ENCODE measurements at places on chromosomes 7 and 10.

DNA sequence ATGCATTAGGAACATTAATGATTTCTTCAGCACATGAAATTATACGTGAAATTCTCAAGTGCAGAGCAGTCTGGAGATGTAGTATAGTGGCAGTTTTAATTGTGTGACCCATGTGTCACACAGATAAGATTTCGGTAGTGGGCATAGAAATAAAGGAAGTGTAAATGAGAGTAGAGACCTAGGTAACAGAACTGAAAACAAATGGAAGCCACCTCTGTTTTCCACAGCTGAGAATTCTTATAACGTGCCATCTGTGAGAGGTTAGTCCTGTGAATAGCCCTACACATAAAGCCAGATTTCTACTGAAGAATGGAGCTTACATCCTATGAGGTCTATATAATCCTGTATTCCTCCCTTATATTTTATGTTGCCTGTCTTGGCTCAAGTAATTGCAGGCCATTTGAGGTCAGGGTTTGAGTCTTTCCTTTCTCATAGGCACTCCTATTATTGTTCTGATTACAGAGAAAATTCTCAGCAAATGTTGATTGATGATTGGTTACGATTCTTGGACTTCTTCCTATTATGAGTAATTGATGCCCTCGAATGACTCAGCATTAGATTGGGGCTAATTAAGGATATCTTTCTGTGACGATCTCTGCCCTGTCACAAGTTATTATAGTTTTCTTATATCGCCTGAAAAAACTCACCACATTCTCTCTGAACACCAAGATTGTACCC, 258.2 kb downstream of the KIF20B start:
- H3K4me1 ChIP-seq: no peaks in the 10 kb centered on the region
- H3K4me3 ChIP-seq: no peak overlapping the region
- DNase-seq: no peak
- H3K36me3 ChIP-seq: no peaks in the 10 kb centered on the region
- no peak overlapping the region for H3K27ac ChIP-seq

- no peak for DNase-seq
- H3K36me3 ChIP-seq: no peaks in the 10 kb centered on the region
- no peak overlapping the region for H3K27ac ChIP-seq
- no peaks in the 10 kb centered on the region for H3K27me3 ChIP-seq
- no peak overlapping the region for H3K4me3 ChIP-seq
Observed at GRCh38 chr10:92569071-92569470, 4.8 kb downstream of the IDE start.

GRCh38 chr10:73413108-73413527, 740 bp downstream of the ANXA7 start:
- peak overlapping the region; percentile 94 for H3K27ac ChIP-seq
- H3K4me3 ChIP-seq: peak overlapping the region; percentile 72
- H3K36me3 ChIP-seq: no peaks in the 10 kb centered on the region

GRCh38 chr7:37690206-37690605, 6.6 kb downstream of the GPR141 start:
- no peaks in the 10 kb centered on the region for H3K4me1 ChIP-seq
- no peaks in the 10 kb centered on the region for H3K27me3 ChIP-seq
- H3K36me3 ChIP-seq: no peaks in the 10 kb centered on the region
- H3K4me3 ChIP-seq: peak overlapping the region; percentile 15
- no peak for DNase-seq

DNA sequence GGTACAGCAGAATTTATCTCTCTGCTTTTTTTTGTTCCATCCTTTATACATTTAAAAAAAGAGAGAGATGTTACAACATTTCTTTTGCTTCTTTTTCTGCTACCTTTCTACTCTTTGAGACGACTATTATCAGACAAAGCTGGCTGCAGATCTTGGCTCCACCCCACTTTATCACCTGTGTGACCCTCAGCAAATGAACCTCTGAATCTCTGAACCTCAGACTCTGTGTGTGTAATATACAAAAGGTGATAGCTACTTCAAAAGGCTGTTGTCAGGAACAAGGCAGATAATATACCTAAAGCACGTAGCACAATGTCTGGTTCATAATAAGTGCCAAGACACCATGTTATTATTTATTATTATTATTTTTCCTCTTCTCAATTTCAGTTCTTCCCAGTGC, 32.6 kb upstream of the UBE2D1 start:
- no peaks in the 10 kb centered on the region for H3K27me3 ChIP-seq
- peaks cover 6% of the 10 kb centered on the region for H3K4me1 ChIP-seq
- H3K36me3 ChIP-seq: no peaks in the 10 kb centered on the region
- H3K4me3 ChIP-seq: no peak overlapping the region

DNA sequence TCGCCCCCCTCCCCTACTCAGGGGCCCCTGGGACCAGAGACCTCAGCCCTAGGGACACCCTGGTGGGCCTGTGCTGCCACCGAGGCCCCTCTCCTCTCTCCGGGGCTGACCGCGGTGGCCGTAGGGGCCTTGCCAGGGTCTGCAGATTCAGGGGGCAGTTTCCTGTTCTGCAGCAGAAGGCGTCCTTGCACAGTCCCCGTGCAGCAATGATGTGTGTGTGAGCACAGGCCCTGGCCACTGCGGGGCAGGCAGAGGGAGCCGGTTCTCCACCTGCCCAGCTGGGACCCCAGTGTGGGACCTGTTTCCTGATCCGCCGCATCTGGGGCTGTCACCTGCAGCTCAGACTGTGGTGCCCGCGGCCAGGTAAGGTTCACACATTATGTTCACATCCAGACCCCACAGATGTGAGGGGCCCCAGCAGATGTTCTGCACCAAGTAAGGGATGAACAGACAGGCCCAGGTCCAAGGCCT, 60.7 kb upstream of the DNAJB6 start:
- H3K36me3 ChIP-seq: peaks cover 8% of the 10 kb centered on the region
- peaks cover 35% of the 10 kb centered on the region for H3K27me3 ChIP-seq
- H3K27ac ChIP-seq: no peak overlapping the region
- H3K4me1 ChIP-seq: peaks cover 37% of the 10 kb centered on the region

- H3K27ac ChIP-seq: no peak overlapping the region
- peaks cover 21% of the 10 kb centered on the region for H3K4me1 ChIP-seq
- DNase-seq: no peak
- H3K27me3 ChIP-seq: no peaks in the 10 kb centered on the region
- no peaks in the 10 kb centered on the region for H3K36me3 ChIP-seq
Observed at GRCh38 chr7:29105752-29106668, 40.3 kb downstream of the CPVL start.

DNA sequence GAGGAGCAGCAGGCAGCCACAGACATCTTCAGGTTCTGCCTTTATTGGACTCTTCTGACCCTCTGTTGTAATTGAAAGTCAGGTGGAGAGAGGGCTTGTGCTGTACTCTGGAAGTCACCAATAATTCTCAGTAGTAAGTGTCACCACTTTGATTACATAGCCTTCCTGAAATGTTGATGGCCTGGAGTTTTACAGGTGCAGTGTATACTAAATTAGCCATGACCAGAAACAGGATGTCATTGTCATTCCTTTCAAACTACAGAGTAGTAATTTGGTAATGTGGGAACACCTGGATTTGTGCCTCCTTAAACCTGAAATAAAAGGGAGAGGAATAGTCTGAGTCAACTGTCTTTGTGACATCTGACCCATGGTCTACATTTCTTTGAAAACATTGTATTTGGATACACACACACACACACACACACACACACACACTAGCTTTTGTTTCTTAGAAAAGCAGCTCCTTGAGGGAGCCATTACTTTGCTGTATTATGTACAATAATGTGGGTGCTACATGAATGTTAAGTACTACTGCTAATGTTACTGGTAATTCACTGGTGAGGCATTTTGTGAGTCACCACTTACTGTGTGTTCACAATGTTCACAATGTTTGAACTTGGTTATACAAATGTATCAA, 19.6 kb downstream of the ARL4A start:
- H3K4me3 ChIP-seq: no peak overlapping the region
- H3K4me1 ChIP-seq: no peaks in the 10 kb centered on the region
- no peak overlapping the region for H3K27ac ChIP-seq
- H3K36me3 ChIP-seq: no peaks in the 10 kb centered on the region
- no peak for DNase-seq
- no peaks in the 10 kb centered on the region for H3K27me3 ChIP-seq

DNA sequence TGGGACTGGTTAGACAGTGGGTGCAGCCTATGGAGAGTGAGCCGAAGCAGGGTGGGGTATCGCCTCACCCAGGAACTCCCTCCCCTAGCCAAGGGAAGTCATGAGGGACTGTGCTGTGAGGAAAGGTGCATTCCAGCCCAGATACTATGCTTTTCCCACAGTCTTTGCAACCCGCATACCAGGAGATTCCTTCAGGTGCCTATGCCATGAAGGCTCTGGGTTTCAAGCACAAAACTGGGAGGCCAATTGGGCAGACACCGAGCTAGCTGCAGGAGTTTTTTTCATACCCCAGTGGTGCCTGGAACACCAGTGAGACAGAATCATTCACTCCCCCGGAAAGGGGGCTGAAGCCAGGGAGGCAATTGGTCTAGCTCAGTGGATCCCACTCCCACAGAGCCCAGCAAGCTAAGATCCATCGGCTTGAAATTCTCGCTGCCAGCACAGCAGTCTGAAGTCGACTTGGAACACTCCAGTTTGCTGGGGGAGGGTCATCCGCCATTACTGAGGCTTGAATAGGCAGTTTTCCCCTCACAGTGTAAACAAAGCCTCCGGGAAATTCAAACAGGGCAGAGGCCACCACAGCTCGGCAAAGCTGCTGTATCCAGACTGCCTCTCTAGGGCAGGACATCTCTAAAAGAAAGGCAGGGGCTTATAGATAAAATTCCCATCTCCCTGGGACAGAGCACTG, 141.4 kb downstream of the TFEC start:
- no peak overlapping the region for H3K27ac ChIP-seq
- H3K27me3 ChIP-seq: no peaks in the 10 kb centered on the region
- H3K4me1 ChIP-seq: no peaks in the 10 kb centered on the region
- DNase-seq: no peak
- no peak overlapping the region for H3K4me3 ChIP-seq
- H3K36me3 ChIP-seq: no peaks in the 10 kb centered on the region

GRCh38 chr7:131222171-131222570, 105.5 kb upstream of the MKLN1 start:
- no peak overlapping the region for H3K4me3 ChIP-seq
- H3K27me3 ChIP-seq: no peaks in the 10 kb centered on the region
- H3K4me1 ChIP-seq: peaks cover 17% of the 10 kb centered on the region

Measured in spleen (tissue), 13 donors.